Spinal cord (tissue), 10 donors: ENCODE measurements at places on chromosomes 1 and 21. TPM values are rescaled to one million over a fixed set of nuclear protein-coding genes. Genes with fewer than 3 reads are reported as not detected.

DNA sequence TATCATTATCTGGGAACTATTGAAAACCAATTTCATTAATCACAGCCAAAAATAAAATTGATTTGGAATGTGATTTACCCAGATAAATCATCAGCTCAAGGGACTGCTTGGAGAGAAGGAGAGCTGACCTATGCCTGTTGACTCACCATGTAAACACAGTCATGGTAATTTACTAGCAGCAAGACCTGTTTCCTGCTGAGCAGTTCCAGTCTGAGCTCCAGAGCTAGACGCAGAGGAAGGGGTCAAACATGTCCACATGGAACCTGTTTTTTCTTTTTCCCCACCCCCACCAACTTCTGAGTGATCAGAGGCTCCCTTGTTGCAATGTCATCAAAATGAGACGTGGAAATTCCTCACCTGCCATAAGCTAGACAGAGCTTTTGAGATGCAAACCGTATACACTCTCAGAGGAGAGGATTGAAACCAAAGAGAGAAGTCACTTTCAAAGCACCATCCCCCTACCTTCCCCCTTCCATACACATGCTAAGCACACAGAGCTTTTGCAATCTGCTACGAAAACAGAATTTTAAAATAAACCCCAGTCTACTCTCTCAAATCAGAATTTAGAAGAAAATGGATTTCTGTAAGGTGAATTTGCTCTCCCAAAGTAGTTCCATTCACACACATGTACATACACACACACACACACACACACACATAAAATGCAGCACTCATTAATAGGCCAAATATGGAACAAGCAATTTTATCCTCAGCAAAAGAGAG lies 55.9 kb upstream of the PTGFRN start:
- H3K4me1 ChIP-seq: peaks cover 8% of the 10 kb centered on the region
- H3K36me3 ChIP-seq: no peaks in the 10 kb centered on the region
- peak; percentile 76 for DNase-seq
- H3K27me3 ChIP-seq: no peaks in the 10 kb centered on the region
- H3K27ac ChIP-seq: no peak overlapping the region

Gene EYA3
- 14.3 TPM for total RNA-seq

- H3K4me1 ChIP-seq: no peaks in the 10 kb centered on the region
- H3K27ac ChIP-seq: no peak overlapping the region
- H3K36me3 ChIP-seq: peaks cover 32% of the 10 kb centered on the region
- DNase-seq: no peak
- no peaks in the 10 kb centered on the region for H3K27me3 ChIP-seq
Observed at GRCh38 chr1:180080439-180080838, 74.2 kb upstream of the QSOX1 start.

DNA sequence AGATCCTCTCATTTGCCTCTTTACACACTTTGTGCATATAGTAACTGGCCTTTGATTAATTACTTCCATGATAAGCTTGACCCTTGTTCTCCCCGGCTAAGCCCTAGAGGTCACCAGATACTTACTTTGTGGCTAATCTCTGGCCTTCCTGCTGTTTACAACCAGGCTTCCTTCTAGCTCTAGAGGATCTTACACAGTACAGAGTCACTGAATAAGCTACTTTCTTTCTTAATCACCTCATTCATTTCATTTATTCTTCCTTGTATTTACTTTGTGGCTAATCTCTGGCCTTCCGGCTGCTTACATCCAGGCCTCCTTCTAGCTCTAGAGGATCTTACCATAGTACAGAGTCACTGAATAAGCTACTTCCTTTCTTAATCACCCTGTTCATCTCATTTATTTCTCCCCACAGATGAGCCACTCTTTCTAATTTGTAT lies 144.3 kb upstream of the C1orf21 start:
- no peak for DNase-seq
- no peak overlapping the region for H3K4me3 ChIP-seq
- H3K4me1 ChIP-seq: no peaks in the 10 kb centered on the region
- H3K27ac ChIP-seq: no peak overlapping the region
- no peaks in the 10 kb centered on the region for H3K36me3 ChIP-seq

GRCh38 chr1:28160782-28161266 lies 15.7 kb downstream of the PTAFR start:
- H3K36me3 ChIP-seq: no peaks in the 10 kb centered on the region
- H3K27me3 ChIP-seq: no peaks in the 10 kb centered on the region
- H3K27ac ChIP-seq: no peak overlapping the region
- H3K4me3 ChIP-seq: no peak overlapping the region
- no peak for DNase-seq

Gene TIAM1
- total RNA-seq: 41.8 TPM

Gene MATN1
- total RNA-seq: 0.50 TPM
